ENCODE measurements at places on chromosomes 3 and 15. TPM values are rescaled to one million over a fixed set of nuclear protein-coding genes. Genes with fewer than 3 reads are reported as not detected.

Gene TP63
- not detected for total RNA-seq

Gene FBXW12
- not detected for total RNA-seq

Gene TNK2
- 2.2 TPM for total RNA-seq

Gene MORC1
- not detected for total RNA-seq
